Activated T-cell treated with anti-CD3 and anti-CD28 coated beads, Interleukin-2, amount 50 U/mL, for 72 hours (primary cell): ENCODE measurements at places on chromosomes 2 and 18. TPM values are rescaled to one million over a fixed set of nuclear protein-coding genes. Genes with fewer than 3 reads are reported as not detected.

GRCh38 chr2:61733563-61733962, 120.3 kb downstream of the FAM161A start:
- no peak for DNase-seq

DNA sequence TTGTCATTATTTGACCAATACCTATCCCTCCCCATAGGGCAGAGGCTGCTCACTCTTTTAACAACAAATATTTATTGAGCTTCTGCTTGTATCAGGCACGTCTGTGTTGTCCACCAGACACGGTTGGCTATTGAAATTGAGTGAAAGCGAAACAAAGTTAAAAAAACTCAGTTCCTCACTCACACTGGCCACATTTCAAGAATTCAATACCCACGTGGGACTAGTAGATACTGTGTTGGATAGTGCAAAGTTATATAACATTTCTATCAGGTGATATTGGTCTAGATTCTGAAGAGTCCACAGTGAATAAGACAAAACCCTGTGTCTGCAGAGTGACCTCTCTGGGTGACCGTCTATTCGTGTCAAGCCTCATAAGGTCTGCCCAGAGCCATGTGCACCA, 43.9 kb upstream of the GALR1 start:
- DNase-seq = no peak

GRCh38 chr2:85744741-85745601, 8.8 kb upstream of the ATOH8 start:
- DNase-seq = no peak

GRCh38 chr2:142189501-142189900, 58.7 kb upstream of the LRP1B start:
- no peak for DNase-seq

DNA sequence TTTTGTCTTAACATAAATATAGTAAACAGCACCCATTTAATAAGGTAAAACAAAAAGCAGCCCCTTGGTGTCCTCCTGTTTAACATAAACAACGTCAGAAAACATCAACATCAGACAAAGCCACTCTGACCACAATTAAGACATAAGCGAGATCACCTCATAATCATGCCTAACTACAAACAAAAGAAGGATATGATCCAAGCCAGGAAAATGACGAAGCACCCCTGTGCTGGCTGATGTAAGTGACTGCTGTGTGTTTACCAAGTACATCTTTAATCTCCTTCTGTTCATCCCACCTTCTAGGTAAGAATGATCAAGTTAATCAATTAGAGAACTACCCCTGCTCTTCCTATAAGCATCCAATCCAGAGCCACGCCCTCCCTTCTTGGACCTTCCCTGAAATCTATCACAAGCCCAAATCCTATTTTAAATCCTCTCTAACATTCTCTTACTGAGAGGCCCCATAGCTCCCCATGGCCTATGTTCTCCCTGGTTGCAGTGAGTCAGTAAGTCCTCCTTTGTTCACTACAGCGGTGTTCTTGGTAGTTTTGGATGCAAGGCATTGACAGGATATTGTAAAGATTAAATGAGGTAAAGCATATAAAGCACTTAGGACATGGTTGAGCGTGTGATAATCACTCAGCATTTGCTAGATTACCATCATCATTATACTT, 424.2 kb downstream of the TSN start:
- no peak for DNase-seq

LOXHD1 gene
- total RNA-seq = 0.07 TPM
